ENCODE measurements at places on chromosomes 3 and 15.

DNA sequence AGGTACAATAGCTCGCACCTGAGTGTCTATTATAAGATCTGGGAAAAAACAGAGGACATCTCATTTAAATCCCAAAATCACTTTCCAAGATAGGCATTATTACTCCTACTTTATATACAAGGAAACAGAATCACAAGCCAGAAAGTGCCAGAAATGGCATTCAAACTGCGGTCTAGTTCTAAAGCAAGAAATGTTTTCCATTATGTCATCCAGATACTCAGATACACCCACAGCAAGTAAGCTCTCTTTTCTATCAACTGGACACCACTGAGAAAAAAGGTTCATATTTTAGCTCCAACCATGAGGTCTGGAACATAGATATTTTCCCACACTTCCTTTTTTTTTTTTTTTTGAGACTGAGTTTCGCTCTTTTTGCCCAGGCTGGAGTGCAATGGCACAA is 8.1 kb downstream of the SLC33A1 start:
- no peak for DNase-seq

GRCh38 chr15:67968966-67969365 is 85.1 kb upstream of the PIAS1 start:
- no peak for DNase-seq

GRCh38 chr3:11737742-11738141 is 94.0 kb upstream of the VGLL4 start:
- no peak for DNase-seq

DNA sequence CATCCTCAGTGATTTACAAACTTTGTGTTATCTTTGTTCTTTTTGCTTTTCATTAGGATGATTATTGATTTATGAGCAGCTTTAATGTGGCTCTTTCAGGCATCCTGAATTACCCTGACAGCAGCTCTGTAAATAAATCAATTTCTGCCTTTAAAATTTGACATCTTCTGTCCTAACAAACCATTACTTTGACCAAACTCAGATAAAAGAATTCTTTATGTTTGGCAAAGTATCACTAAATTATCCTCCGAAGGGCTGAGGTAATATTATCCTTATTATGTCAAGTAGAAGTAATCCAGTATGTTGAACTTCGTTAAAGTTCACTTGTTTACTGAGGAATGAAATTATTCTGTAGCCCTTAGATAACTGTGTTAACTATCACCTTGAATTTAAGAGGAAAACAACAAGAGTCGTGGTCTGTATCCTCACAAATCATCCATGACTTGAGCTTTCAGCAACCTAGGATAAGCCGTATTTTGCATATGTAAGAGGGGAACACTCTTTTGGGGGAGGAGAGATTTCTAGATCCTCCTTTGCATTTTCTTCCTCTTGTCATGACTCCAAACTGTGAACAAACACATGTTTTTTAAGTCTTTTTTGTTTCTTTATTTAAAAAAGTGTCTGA is 173.2 kb upstream of the STAC start:
- no peak for DNase-seq

DNA sequence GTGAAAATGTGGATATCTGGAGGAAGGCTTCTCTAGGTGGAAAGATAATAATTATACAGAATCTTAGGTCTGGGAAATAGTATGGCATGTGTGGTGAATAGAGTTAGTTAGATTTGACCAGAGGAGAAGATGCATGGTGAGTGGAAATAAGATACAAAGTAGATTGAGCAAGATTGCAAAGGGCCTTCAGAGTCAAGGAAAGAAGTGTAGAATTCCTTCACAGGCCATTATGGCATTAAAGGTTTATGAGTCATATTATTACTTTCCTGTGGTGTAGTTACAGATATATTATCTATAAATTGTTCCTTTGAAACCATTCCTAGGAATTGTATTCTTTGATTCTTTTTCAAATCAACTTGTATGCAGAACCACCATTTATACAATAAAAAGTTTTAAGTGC is 660.3 kb downstream of the SI start:
- DNase-seq: no peak

GRCh38 chr3:79285380-79285779 is 482.4 kb downstream of the ROBO1 start:
- no peak for DNase-seq

Measured in MCF 10A (cell line).